ENCODE measurements at places on chromosomes 12 and 14.

GRCh38 chr14:89620436-89620835, 203.4 kb upstream of the FOXN3 start:
- DNase-seq, result no peak

DNA sequence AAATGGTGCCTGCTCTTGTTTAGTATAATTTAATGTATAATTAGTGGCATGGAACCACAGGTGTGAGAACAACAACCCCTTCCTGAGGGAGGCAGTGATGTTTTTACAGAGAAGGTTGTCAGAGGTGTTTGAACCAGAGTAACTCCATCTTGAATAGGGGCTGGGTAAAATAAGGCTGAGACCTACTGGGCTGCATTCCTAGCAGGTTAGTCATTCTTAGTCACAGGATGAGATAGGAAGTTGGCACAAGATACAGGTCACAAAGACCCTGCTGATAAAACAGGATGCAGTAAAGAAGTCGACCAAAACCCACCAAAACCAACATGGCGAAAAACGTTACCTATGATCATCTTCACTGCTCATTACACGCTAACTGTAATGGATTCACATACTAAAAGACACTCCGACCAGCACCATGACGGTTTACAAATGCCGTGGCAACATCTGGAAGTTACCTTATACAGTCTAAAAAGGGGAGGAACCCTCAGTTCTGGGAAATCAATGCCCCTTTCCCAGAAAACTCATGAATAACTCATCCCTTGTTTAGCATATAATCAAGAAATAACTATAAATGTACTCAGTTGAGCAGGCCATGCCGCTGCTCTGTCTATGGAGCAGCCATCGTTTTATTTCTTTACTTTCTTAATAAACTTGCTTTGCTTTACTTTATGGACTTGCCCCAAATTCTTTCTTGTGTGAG, 47.8 kb upstream of the LTA4H start:
- no peak for DNase-seq

DNA sequence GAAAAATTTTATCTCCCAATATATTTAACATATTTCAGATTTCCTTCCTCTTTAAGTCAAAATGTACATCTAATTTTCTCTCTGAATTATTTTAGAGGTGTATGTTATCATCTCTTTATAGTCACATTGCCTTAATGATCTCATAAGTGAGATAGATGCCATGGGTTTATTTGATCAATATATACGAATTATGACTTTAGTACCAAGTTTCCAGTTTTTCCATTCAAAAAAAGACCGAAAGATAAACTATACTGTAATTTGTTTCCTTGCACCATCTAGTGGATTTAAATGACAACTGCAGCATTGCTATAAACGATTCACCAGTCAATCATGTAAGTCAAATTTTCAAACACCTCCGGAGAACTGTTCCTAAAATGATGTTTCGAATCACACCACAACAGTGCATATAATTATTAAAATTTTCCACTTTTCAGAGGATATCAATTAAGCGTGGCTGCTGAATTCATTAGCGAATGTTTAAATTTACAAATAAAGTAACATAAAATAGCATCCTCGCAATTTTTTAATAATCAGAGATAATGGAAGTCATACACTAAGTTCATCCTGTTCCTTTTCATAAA, 419 bp upstream of the ATXN7L3B start:
- no peak for DNase-seq

DNA sequence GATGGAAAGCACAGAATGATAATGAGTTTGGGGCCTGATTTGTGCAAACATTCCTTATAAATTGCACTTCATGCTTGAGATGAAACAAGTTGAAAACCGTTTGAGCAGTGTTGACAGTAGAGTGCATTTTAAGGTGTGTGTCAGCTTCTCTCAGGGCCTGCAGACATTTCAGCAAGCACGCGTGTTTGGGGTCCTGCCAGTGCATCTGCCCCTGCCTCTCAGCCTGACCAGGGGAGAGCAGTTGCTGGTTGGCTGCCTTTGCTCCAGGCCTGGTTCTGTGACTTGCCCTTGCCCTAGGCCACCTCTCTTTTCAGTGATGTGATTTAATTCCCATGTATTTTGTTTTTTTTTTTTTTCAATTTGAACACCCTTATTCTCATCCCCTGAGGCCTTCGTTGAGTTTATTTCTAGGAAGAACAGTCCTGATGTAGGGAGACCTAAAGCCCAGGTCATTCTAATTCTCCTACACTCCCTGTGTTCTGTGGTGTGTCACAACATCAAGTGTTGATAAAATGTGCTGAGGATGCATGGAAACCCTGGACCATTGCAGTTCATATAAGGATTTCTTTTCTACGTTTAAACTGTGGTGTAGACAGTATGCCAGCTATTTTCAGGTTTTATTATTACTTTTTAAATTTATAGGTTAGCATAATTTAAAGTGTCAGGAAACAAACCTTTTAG, 40.1 kb upstream of the AMN start:
- no peak for DNase-seq

DNA sequence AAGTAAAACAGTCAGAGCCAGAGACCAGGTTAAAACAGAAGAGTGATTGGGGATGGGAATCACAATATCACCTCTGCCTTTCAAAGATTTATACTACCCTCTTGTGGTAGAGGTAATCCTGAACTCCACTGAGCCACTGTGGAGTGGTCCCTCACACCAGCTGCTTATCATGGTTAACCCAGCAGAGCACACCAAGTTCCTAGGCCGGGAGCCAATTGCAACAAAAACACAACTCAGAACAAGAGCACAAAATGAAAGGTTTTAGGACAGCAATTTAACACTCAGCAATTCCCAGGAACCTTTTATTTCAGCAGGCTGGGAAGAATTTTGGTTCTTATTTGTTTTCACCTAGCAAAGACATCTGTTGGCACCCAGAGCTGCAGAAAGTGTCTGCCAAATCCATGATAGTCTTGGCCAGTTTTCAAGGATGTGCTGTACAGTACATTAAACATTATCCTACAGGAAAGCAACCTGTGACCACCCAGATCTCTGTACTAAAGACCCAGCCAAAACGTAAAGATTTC, 220.5 kb upstream of the ATXN7L3B start:
- no peak for DNase-seq

Measured in cortex of kidney (tissue), 1 donor.